Kidney glomerular epithelial cell (primary cell): ENCODE measurements at places on chromosomes 3 and 15.

DNA sequence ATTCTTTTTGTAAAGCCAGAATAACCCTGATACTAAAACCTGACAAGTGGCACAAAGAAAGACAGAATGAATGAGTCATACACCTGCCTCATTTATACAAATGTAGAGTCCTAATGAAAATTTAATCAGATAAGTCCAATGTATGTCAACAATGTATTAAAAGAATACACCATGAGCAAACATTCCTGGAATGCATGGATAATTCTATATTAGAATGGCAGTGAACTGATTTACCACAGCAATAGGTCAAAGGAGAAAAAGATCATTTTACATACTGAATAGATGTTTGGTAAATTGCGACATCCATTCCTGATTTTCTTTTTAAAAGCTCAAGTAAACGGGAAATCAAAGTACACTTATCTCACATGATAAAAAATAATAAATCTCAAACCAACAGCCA lies 11.2 kb upstream of the LOXL1 start:
- DNase-seq = no peak

- no peak for DNase-seq
Measured at GRCh38 chr15:45728641-45729040, 93.8 kb downstream of the SQOR start.

DNA sequence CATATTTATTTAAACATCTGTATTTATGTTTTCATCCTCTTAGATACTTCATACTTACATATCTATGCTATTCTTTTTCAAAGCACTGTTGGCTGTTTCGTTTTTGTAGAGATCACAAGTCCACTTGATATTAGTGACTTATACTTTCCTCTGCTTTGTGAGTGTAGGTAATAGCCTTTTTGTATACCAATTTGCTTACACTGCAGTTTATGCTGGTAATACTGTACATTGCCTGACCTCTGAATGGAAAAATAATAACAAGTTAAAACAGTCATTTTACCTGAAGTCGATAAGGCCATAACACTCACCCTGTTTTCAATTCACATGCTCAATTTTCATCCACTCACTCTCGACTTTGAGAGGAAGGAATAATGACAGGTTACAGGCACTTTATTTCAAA lies 89.9 kb upstream of the NANOGP8 start:
- DNase-seq = no peak

DNA sequence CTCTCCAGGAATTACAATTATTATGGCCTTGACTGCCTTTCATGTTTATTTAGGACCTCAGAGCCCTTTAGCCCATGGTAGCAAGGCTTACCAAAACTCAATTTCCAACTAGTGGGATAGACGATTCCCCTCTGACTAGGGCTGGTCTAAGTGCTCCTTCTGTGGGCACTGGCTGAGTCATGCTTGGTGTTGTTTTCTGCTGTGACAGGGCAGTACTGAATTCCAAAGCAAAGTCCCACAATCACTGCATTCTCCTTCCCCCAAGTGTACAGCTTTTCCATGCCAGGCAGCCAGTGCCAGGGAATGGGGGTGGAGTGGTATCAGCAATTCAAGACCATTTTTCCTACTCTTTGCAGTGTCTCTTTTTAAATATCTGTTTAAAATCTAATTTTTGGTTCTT lies 509.0 kb upstream of the NECTIN3 start:
- DNase-seq = no peak

- DNase-seq = no peak
Measured at GRCh38 chr3:183576487-183577107, 21.1 kb upstream of the KLHL6 start.

- peak; percentile 96 for DNase-seq
Measured at GRCh38 chr3:192835818-192836815, 81.5 kb downstream of the MB21D2 start.

DNA sequence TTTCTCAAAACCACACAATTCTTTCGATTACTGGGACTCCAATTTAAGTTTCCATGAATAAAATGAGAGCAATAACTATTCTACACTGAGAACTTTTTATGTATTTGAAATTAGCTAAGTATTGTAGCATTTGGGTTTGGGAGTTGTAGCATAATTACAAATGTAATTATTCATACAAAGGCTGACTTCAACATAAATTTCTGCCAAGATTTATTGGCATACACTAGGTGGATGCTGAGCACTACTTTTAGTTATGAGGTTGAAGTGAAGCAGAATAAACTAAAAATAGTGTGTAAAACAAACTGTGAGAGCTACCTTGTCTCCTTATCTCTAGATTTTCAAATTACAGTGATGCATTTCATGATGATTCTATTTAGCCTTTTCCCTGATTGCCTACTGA lies 516.1 kb downstream of the ZNF385D start:
- DNase-seq = no peak

- no peak for DNase-seq
Measured at GRCh38 chr3:75089841-75090240, 475.4 kb upstream of the CNTN3 start.

GRCh38 chr3:134364061-134364935 lies 9.9 kb downstream of the AMOTL2 start:
- peak; percentile 95 for DNase-seq

DNA sequence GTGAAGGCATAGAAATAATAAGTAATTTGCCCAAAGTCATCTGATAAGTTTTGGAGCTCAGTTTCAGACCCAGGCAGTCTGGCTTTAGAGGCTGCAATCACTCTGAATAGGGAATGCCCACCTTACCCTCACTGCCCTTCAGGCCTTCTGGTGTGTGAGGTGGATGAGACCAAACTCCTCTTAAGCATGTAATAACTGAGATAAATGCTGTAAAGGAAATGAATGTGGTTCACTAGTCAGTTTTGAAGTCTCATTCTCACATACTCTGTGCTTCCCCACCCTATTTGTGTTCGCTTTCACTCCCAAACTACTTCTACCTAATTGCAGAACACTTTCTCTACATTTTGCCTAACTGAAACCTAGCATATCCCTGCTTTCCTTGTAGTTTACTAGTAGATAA lies 144.1 kb downstream of the FILIP1L start:
- DNase-seq = no peak

GRCh38 chr3:172659246-172660002 lies 51.4 kb downstream of the NCEH1 start:
- peak; percentile 96 for DNase-seq

DNA sequence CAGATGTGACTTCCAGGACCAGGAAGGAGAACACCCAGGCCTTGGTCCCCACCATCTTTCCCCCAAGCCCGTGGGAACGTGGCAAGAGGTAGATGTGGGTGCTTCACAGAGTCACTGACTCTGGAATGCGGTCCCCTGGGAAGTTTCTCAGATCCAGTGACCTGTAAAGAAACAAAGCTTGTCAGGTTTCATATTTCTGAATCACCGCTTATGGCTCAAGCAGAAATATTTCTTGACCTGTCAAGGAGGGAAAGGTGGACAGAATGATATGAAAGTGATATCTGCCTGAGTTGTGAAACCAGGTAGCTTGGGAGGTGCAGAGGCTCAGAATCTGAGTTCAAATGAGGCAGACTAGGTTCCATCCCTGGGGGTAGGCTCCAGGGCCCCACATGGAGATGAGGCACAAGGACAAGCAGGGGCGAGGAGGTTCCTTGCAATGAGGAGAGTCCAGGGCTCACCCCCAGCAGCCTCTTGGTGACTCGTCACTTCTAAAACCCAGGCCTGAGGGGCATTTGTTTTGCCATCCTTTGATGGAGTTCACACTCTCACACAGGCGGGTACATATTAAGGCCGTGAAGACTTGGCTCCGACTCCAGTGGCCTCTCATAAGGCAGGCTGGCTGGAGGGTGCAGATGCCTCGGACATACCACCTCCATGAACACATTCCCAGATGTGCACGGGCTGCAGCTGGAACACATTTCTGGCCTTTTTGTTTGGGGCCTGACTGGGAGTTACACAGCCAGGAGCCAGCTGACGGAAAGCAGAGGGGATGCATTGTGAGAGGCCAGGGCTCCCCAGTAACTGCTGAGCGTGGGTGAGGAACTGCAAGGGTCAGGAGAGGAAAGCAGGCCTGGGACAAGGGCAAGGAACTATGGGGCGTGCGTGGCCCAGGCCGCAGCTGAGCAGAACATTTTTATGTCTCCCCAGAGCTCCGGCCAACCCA lies 1.3 kb downstream of the CILP start:
- DNase-seq = peak; percentile 19

GRCh38 chr3:35739964-35740527 lies 100.7 kb downstream of the ARPP21 start:
- peak; percentile 30 for DNase-seq

- no peak for DNase-seq
Measured at GRCh38 chr3:150133293-150133692, 162.6 kb upstream of the PFN2 start.

DNA sequence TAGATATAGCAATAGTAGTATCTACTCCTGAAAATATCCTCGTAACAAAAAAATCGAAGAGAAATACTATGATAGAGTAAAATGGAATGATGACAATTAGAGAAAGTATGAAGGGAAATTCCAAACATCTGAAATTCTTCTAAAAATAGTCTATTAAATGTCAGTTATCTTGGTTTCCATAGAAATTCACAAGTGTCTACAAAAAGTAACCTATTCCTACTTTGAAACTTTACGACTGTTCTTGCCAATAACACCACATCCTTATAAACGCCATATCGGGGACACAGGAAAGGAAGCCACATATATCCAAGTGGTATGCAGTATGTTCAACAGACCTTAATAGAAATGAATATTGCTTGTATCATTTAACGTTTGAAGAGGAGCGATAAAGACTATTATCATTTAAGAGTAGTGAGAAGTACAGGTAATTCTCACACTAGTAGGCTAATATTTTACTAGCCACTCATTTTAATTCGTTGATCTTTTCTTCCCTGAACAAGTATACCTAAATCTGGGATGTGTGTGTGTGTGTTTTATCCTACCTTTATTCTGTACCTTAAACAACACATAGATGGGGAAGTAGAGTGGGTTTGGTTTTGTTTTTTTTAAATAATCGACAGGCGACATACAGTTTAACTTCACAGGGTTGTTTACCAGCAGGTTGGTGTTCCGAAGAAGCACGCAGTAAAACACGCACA lies 1.2 kb downstream of the GPR176 start:
- peak; percentile 94 for DNase-seq

DNA sequence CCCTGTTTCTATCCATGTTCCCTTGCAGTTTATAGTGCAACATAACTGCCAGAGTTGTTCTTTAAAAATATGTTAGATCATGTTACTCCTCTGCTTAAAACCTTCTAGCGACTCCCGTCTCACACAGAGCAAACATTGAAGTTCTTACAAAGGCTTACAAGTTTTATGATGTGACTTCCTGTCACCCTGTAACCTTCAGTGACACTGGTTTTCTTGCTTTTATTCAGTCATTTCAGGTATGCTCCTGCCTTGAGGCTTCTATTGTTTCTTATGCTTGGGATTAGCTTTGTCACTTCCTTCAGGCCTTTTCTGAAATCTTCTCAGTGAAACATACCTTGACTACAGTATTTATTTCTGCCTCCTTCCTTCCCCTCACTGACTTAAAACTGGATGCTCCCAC lies 252.1 kb downstream of the DOCK3 start:
- no peak for DNase-seq

GRCh38 chr3:47378869-47379268 lies 2.0 kb upstream of the PTPN23 start:
- no peak for DNase-seq

- no peak for DNase-seq
Measured at GRCh38 chr3:55765906-55766701, 279.0 kb upstream of the WNT5A start.

DNA sequence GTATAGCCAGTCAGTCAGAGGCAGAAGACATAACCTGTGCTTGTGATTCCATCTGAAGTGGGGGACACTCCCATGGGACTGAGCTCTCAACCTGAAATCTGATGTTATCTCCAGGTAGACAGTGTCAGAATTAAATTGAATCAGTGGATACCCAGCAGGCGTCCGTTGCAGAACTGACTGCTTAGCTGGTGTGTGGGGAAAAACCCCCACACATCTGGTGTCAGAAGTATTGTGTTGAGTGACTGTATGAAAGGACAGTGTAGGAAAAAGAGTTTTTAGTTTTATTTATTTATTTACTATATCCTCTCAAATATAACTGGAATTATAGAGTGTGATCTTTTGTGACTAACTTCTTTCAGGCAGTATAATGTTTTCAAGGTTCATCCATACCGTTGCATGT lies 10.4 kb downstream of the KPNA4 start:
- DNase-seq = no peak

- no peak for DNase-seq
Measured at GRCh38 chr15:41996376-41996775, 24.0 kb upstream of the EHD4 start.

GRCh38 chr15:81056304-81056703 lies 55.6 kb downstream of the TLNRD1 start:
- no peak for DNase-seq

DNA sequence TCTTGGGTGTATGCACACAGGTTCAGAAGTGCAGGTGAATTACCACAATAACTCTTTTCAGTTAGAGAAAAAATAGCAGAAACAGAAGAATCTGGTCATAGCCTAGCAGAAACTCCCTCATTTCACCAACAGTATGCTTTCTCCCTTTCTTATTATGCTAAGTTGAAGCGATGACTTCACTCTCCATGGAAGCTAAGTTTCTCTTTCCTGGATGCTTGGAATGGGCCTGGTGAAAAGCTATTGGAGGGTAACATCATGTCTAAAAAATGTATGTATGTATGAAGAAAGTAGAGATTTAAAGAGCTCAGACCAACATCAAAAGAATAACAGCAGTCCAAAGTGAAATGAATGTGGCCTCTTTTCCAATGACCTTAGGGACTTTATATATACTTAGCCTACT lies 145.5 kb downstream of the TIGIT start:
- no peak for DNase-seq

GRCh38 chr3:182970811-182971418 lies 9.4 kb downstream of the DCUN1D1 start:
- no peak for DNase-seq

DNA sequence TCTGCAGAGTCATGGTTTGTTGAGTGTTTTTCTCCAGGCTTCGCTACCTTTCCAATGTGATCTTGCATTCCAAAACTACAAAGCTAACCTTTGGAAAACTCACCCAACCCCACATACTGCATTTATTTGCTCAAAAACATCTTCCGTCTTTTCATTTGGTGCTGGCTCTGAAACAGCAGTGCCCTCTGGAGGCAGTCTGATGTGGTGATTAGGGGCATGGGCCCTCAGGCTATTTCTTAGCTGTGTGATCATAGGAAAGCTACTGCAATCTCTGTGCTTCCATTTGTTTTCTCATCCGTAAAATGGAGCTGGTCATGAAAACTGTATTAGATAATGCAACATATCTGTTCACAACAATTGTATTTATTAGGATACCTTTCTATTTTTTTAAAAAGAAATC lies 47.0 kb downstream of the MTHFS start:
- no peak for DNase-seq

- no peak for DNase-seq
Measured at GRCh38 chr3:170520996-170521395, 64.9 kb downstream of the SLC7A14 start.

- DNase-seq = no peak
Measured at GRCh38 chr3:169232863-169233262, 430.6 kb downstream of the MECOM start.

- no peak for DNase-seq
Measured at GRCh38 chr3:183951459-183951858, 66.2 kb downstream of the ABCC5 start.

DNA sequence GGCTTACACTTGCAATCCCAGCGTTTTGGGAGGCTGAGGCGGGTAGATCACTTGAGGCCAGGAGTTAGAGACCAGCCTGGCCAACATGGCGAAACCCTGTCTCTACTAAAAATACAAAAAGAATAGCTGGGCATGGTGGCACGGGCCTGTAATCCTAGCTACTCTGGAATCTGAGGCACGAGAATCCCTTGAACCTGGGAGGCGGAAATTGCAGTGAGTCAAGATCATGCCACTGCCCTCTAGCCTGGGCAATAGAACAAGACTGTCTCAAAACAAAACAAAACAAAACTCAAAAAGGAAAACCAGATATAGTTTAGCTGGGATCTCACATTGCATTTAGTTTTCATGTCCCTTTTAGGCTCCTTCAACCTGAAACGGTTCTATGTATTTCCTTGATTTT lies 2.9 kb upstream of the USP50 start:
- no peak for DNase-seq
